HepG2 (cell line): ENCODE measurements at places on chromosomes 4 and X. TPM values are rescaled to one million over a fixed set of nuclear protein-coding genes. Genes with fewer than 3 reads are reported as not detected.

GRCh38 chr4:112199041-112199440 lies 32.5 kb upstream of the AP1AR start:
- DNase-seq = no peak

- DNase-seq = peak; percentile 50
Measured at GRCh38 chr4:46844325-46844917, 64.6 kb downstream of the COX7B2 start.

The FGG gene
- 1,030 and 1,037 TPM in 2 replicates for polyA plus RNA-seq

GRCh38 chr4:182680234-182680653 lies 236.9 kb downstream of the DCTD start:
- no peak for DNase-seq

The MTNR1A gene
- 0.08 TPM in 1 of 2 replicates, not detected in the other for polyA plus RNA-seq

DNA sequence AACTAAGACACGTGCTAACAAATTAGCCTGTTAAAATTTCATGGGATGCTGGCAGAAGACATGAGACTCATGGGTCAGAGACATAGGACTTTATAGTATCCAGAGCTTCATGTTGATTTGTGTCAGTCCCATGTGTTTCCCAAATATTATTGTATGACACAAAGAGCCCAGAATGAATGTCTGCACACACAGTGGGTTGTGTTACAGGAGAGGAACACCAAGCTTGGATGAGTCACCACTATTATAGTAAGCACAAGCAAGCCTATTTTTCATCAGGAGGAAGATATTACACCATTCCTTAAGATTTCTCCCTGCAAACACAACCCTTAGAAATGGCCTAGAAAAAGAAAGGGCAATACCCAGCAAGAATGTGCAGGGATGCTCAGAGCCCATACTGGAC lies 15.4 kb downstream of the BBS12 start:
- DNase-seq = no peak

The PLXNB3 gene
- polyA plus RNA-seq = 6.9 and 8.1 TPM in 2 replicates

DNA sequence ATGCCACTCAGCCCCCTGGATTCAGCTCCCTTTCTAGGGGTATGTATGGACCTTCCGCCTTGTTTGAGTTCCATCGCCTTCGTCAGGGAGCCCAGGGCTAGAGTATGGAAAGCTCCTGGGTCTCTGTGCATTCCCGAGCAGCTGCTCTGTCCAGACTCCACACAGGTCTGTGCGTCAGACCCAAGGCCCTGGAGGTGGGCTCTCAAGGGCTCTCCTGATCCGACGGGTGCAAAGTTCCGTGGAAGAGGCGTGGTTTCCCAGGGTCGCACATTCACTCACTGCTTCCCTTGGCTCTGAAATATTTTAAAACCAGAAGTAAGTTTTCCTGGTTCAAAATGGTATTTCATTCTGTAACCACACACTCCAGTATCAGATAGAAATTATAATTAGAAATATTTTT lies 863.2 kb downstream of the TRIML1 start:
- no peak for DNase-seq

The TLR2 gene
- 0.48 and 0.63 TPM in 2 replicates for polyA plus RNA-seq

GRCh38 chr4:156946516-156947424 lies 24.8 kb downstream of the PDGFC start:
- DNase-seq = no peak

DNA sequence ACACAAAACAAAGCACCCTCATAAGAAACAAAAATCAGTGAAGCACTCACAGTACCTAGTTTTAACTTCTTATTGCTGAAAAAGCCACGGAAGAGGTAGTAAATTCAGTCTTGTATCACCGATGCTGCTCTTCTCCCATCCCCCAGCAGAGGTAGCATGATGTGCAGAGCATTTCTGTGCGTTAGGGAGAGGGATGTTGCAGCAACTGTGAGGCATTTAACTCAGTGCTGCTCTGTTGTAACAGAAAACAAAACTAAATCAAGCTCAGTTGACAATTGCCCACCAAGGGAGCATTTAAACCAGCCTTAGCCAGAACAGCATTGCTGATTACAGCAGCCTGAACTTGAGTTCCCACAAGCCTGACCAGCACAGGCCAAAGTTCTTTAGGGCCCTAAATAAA lies 1279.7 kb upstream of the ADGRL3 start:
- no peak for DNase-seq

DNA sequence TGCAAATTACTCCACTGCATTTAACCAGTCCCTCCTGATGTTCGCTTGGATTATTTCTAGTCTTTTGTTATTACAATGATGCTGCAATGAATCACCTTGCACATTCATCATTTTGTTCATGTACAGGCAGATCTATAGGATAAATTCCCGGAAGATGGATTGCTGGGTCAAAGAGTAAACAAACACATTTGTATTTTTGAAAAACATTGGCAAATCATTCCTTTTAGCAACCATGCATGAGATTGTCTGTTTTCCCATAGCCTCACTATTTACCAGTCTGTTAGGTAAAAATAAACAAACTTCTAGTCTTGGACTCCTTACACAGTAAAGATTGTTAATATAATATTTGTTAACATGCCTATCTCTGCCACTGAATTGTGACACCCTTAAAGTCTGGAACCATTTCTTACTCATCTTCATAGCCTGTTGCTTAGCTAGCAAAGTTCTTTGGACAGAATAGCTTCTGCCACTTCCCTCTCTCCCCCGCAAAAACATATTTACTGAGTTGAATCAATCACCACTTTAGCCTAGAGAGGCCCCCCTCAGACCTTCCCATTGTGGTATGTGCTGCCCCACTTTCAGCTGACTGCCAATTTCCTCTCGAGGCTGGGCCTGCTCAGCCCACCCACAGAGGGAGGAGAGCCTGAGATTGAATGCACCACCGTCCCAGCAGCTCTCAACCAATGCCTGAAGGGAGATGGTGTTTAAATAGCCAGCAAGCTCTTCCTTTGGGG lies 108.4 kb upstream of the ATXN3L start:
- no peak for DNase-seq

The CCDC158 gene
- not detected in 2 replicates for polyA plus RNA-seq
